ENCODE measurements at places on chromosomes 4 and X. TPM values are rescaled to one million over a fixed set of nuclear protein-coding genes. Genes with fewer than 3 reads are reported as not detected.

IL9R gene
- total RNA-seq = 6.7 TPM

COX18 gene
- 8.0 TPM for total RNA-seq

CHRDL1 gene
- 18.8 TPM for total RNA-seq

ADH1A gene
- not detected for total RNA-seq

PARM1 gene
- total RNA-seq = 0.44 TPM

FGF5 gene
- not detected for total RNA-seq

VCX2 gene
- not detected for total RNA-seq

IL2 gene
- not detected for total RNA-seq

PRKG2 gene
- not detected for total RNA-seq

BEND2 gene
- not detected for total RNA-seq

TBC1D9 gene
- total RNA-seq = 17.0 TPM

DNA sequence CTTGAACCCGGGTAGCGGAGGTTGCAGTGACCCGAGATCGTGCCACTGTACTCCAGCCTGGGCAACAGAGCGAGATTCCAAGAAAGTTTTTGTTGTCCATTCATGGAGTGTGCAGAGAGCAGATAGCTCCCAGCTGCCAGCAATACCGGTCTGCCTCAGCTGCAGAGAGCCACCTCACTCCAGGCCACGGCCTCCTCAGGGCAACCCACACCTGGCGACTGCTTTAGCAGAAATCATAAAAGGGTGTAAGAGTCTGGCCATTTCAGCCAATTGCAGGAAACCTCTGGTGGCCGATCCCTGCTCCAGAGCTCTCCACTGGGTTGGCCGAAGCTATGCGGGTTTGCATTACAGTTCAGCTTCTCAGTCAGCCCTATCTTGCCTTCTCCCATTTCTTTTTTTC, 227.4 kb upstream of the BCOR start:
- DNase-seq = no peak

DNA sequence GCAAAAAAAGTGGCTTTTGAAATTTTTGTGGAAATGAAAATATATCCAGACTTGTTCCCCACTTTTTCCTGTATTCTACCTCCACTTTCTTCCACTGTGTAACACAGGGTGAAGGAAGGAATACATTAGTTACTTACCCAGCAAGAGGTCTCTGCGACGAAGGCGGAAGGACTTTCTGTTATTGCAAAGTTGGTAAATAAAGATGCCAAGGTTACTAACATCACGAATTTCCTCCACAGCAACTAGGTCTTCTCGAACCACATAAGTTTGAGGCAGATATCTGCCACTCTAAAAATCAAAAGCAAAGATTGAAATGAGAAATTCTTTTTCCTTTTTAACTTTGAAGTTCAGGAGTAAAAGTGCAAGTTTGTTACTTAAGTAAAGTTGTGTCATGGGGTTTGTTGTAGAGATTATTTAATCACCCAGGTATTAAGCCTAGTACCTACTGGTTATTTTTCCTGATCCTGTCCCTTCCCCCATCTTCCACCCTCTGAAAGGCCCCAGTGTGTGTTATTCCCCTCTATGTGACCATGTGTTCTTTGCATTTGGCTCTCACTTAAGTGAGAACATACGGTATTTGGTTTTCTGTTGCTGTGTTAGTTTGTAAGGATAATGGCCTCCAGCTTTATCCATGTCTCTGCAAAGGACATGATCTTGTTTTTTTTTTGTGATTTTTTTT, 5.8 kb downstream of the ITM2A start:
- DNase-seq = no peak

DNA sequence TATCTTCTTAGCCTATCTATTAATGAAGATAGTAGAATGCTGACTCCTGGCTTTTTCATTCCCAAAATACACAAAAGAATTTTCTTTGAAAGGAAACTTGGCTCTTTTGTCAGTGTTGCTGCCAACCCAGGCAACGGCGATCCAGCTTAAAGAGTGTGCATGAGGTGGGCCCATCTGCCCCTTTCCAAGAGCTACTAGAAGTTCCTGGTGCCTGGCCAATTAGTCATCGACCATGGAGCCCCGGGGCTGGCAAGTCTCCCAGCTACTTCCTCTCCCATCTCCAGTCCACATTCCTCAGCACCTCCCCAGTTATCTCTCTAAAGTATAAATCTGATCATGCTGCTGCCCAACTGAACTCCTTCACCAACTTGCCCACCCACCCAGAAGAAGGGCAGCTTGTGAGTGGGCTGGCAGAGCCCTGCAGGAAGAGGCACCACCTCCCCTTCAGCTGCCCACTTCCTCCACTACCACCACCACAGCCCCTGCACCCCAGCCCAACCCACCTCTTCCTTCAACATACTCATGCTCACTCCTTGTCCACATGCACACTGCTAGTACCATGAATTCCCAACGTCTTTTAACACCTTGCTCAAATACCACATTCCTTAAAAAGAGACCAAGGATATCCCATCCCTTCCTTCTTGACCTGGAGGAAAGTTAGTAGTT, 158.2 kb upstream of the MAP3K15 start:
- DNase-seq = peak; percentile 88

DNA sequence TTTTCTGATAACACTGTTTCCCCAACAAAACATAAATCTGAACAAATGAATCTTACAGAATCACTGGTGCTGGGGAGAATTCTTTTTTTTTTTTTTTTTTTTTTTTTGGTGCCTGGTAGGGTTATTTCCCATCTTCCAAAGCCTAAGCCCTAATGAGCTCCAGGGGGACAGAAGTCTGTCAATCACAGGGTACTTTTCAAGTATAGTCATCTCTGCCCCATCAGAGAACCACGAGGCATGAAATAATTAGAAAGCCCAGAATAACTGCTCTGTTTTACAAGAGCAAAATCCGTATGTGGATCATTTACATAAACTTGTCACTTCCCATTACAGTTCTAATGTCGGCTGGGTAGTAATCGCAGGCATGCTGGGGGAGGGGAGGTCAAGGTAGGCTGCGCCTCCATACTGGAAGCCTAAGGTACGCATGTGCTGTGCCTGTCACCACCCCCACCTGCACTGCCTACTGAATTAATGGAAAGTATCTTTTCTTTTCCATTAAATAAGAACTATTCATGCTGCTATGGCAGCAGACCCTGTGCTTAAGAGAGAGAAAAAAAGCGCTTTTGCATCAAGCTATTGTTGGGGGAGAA, 164.7 kb upstream of the LEF1 start:
- no peak for DNase-seq

GRCh38 chr4:123350191-123350544, 46.4 kb upstream of the SPRY1 start:
- peak; percentile 40 for DNase-seq

- DNase-seq = no peak
These were observed 51.6 kb upstream of the WDR1 start for GRCh38 chr4:10168151-10168550.

DNA sequence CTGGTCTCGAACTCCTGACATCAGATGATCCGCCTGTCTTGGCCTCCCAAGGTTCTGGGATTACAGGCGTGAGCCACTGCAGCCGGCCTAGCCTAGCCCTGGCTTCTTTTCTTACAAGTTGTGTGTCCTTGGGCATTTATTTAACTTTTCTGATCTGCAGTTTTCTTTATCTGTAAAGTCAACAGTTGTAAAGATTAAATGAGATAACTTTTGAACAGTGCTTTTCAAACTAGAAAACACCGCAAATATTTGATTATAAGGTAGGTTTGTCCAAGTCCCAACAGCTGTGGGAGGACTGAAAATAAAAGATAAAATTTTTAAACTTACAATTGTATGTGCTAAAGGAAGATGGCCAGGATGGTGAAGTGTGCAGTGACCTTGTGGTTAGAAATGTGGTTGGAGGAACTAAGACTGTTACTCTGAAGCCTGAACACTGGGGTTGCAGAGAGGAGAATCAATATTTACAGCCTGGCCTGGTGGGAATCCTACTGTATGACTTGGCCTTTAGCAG, 44.8 kb downstream of the GSX2 start:
- no peak for DNase-seq

DNA sequence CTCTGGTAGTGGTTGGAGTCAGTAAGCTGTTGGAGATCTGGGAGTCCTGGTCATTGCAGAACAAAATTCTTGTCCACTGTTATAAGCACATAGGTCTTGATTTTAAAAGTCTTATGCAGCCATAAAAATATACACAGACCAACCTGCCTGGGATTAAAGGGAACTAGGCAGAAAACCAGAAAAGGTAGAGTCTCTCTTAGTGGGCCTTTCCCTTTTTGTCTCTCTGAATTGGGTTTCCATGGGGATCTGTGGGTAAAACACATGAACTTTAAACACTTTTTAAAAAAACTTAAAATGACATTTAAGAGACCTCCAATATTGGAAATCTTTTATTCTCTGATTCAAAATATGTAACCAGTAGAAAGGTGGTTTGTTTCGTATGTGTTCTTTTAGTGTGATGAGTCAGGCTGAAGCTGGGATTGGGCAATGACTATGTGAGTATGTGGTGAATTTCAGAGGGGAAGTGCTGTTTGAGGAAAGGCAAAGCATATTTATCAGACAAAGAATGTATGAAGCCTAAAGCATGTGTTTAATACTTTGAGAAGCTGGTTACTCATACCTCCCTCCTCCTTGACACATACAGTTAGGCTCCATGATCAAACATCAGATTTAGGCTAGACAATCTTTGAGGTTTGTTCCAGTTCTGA, 29.6 kb downstream of the SLC16A2 start:
- no peak for DNase-seq

GRCh38 chr4:38803833-38804653, 548 bp downstream of the TLR1 start:
- no peak for DNase-seq

DNA sequence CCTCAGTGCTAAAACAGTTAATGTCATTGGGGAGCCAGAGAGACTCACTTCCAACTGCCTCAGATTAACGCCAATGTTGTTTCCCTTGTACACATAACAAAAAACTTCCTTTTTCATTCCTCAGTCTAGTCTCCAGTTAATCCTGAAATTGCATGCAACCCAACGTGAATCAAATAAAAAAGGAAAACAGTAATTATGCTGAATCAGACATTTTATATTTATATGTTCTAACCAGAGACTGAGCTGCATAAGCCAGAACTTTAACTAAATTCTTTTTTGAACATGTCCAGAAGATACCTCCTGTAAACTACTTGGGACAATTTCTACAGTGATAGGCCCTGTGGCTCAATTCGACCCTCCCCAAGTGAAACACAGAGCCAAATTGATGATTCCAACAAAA, 4.7 kb downstream of the GPC4 start:
- no peak for DNase-seq

GRCh38 chr4:26748811-26749210, 111.8 kb upstream of the STIM2 start:
- DNase-seq = no peak

DNA sequence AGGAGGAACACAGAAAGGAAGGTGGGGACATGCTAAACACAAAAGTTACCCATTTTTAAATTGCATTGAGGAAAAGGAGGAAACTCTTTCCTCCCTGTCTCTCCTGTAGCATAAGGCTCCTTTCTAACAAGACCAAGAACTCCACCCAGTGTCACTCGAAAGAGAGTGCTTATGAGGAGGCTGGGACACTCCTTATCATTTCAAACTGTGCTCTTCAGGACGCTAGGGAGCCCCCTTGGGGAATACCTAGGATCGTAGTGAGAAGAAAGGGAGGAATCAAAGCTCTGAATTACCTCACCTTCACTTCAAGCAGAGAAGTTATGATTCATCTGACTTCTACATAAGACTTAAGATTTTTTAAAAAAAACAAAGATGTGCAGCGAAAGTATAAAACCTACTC, 65.5 kb downstream of the F9 start:
- no peak for DNase-seq

- no peak for DNase-seq
These were observed 984.1 kb upstream of the GRID2 start for GRCh38 chr4:91319556-91320268.

GRCh38 chrX:39150220-39150619, 349.0 kb downstream of the MID1IP1 start:
- no peak for DNase-seq

- no peak for DNase-seq
These were observed 24.2 kb downstream of the CNKSR2 start for GRCh38 chrX:21398426-21398825.

- no peak for DNase-seq
These were observed 39.8 kb downstream of the IL15 start for GRCh38 chr4:141676087-141676670.

DNA sequence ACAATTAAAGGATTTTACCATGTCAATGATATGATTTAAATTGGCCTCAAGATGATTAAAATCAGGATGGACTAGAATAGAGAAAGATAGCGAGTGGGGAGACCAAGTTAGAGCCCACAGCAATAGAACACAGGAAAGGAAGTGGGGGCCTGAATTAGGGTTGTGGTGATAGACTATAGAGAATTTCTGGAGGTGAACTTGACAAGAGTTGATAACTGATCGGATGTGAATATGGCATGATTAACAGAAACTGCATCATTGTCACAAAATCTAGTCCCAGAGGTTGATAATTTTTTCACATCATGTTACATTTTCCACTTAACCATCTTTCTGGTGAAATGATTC, 26.3 kb upstream of the TRPC3 start:
- DNase-seq = no peak

- DNase-seq = no peak
These were observed 251.5 kb downstream of the GPM6A start for GRCh38 chr4:175560604-175561003.

GRCh38 chr4:76850010-76850441, 47.9 kb downstream of the SOWAHB start:
- DNase-seq = peak; percentile 95

DNA sequence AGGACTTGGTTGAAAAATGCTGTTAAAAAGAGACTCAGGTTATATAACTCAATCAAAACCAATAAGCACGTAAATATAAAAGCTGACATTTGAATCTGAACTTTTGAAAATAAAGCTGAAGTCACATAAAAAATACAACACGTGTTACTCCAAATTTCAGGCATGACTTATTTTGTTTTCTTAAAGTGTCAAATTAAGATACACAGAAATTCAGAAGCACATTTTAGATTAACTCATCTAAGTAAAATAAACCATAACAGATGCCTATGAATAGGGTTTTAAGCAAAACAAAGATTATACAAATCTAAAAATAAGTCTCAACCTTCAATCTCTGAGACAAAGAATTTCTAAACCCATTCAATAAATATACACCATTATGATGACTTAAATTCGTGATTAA, 124.8 kb downstream of the ANTXR2 start:
- no peak for DNase-seq

DNA sequence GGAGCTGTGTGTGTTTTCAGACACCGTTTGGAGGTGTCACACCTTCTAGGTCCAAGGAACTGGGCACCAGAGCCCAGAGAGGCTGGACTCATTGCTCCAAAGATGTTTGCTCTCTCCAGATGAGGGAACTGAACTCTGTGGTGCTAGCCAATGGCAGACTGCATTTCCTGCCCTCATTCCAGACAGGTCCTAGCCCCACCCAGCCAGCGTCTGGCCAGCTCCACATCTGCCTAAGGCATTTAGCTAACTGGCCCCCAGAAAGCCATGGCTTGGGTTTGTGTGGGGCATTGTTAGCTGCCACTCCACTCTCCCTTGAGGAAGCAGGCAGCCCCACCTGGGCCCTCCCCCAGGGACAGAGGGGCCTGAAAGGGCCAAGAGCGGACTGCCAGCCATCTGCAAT, 11.4 kb downstream of the FGD1 start:
- no peak for DNase-seq

DNA sequence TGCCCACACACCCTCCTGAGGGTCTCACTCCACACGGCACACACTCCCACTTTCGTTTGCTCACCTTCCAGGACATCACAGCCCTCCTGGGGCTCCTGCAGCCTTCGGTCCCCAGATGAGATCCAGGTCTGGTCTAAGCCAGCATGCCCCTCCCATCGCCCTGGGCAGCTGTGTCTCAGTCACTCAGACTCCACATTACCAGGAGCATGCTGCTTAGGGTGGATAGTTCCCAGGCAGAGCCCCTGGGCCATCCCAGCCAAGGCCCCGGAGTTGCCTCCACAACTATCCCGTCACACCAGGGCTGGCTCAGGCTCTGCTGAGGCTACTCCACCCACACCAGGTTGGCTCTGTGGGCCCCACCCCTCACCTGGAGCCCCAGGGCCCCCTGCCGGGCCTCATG, 50.4 kb upstream of the PSAPL1 start:
- no peak for DNase-seq

All from PC-9 (cell line).